Foreskin keratinocyte (primary cell): ENCODE measurements at places on chromosomes 12 and 14.

- no peak for DNase-seq
Measured at GRCh38 chr12:78726854-78727253, 137.7 kb upstream of the SYT1 start.

DNA sequence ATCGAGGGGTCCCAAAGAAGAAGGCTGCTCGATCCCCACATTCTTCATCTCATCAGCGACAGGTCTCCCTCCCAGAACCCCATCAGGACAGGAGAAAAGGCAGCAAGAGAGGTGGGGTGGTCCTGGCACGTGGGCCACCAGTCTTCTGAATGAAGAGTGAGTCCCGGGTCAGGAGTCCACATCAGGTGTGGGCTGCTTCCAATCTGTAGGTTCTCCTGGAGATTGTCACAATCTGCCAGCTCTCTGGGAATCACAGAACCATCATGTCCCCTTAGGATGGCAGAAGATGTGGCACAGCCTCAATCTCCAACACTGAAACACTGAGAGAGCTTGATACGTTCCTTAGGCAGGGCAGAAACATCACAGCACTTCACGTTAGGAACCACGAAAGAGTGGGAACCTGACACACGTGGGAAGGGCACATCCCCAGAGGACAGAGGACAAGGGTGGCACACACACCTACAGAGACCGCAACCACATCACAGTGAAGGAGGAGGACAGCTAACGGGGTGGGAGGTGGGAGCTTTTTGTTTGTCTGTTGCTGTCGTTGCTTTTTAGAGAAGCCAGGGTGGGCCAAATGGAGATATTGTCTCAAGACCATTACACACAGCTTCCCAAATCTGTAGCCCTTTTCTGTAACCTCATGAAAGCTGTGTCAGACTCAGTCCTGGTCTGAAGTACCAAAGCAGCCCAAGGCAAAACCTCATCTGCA is 284.5 kb downstream of the DPF3 start:
- DNase-seq: no peak

GRCh38 chr12:13812168-13812567 is 169.2 kb downstream of the GRIN2B start:
- no peak for DNase-seq

DNA sequence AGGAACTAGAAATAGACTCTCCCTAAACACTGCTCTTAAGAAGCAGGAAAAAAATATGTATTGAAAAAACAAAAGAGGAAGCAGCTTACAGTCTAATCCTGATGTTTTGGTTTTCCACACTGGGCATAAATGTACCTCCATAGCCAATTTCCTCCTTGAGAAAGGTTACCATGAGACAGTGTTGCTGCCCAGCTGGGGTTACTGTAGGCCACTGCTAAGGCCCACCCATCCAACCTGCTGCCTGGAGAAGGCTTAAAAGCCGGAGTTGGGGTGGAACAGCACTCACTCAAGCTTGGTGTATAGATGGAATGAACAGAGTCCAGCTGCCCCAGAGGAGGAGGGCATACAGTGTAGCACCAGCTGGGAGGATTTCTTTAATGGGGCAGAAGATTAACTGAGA is 41.1 kb downstream of the ERG28 start:
- DNase-seq: no peak
